ENCODE measurements at places on chromosomes 16 and 17.

GRCh38 chr16:28081391-28081968, 18.0 kb upstream of the GSG1L start:
- no peak for DNase-seq

DNA sequence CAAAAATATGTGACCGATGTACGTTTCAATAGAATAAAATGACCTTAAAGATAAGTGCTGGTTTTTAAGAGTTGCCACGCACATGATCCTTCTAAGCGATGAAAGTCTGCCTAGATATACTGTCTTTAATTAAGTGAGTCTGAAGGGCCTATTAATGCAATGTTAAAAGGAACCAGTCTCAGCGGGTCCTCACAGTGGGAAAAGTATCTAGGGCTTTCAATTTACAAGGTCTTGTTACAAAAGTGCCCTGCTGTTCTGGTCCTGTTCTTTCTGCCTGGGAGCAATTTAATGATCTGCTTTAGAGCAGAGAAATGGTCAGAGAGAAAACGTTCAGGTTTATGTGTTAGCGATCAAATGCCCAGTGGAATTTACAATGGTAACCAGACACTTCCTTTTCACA, 864.0 kb downstream of the KCNJ2 start:
- DNase-seq: no peak

DNA sequence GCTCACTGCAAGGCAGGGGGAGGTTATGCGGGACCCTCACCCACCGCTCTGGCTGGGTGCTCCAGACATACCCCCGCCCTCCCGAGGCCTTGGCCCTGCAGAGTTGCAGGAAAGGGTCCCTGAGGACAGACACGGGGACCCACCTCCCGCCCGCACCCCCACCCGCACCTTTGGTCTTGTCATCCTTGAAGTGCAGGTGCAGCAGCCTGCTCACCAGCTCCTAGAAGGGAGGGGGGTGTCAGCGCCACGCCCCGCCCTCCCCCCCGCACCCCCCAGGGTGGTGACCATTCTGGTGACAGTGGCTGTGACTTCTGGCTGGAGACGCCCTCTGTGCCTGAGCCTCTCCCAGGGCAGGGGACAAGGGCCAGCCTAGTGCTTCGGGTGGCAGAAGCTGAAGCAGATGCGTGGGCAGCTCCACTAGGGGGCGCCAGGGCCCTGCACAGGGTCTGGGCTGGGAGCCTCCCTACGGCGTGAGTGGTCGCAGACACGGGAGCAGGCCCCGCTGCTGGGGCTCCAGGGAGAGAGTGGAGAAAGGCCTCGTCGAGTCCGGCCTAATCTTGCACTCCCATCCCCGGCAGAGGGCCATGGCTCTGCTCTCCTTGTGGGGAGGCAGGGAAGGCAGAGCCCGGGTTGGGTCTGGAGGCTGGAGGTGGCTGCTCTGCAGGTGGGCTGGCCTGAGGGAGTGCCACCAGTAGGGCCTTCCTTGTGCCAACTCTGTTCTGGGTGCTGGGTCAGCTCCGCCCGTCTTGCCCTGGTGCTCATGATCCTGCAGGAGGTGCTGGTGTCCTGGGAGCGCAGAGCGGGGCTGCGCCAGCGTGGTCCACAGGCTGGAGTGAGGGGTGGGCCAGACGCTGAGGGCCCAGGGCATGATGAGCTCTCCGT, 2.7 kb downstream of the CENPX start:
- DNase-seq: peak; percentile 75

DNA sequence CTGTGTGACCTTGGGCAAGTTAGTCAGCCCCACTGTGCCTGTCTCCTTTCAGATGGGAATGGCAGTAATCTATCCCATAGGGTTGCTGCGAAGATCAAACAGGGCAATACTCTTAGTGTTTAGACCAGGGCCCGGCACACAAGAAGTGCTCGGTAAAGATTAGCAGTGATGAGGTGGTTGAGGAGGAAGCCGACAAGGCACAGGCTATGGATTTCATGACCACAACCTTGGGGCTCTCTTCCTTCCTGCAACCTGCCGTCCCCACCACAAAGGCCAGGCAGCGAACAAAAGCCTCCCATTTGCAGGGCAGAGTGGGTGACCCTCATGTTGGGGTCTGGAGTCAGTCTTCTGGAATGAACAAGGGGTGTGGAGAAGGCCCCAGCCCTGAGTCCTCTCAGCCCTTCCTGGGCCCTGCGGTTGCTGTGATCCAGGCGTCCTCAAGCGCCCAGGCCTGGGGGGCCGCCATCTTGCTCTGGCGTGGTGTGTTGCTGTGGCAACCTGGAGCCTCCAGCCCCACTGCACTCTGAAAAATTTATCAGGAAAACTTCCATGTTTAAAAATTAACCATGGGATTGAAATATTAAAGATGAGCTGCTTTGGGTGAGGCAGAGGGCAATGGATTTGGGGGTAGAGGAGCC, 9.8 kb downstream of the ADAM11 start:
- DNase-seq: no peak

DNA sequence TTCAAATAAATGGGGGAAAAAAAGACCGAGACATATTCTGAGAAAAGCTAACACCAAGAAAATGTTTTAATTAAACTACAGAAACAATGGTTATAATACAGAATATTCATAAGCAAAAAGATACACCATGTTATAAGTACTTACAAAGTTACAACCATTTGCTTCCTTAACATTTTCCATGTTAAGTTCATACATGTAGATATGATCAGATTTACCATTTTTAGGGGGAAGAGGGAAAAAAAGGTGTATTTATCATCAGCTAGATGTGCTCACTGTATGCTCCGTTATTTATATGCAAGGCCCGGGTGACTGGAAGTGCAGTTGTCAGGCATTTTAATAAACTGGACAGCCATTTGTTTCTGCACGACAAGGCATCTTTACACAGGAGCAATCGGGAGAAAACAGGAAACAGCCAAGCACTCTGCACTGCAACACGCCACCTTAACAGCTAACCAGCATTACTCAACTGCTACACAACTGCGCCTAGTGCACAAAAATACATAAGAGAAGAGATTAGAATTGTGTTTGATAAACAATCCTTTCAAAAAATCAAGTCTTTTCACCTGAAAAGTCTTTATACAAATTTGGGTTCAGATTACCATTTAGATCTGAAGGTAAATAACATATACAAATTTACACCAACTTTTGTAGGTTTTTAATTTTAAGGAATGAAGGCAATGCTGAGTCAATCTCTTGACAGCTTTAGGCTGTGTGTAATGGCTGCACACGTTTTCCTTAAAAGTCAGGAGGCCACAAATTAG, 2.9 kb downstream of the SRSF2 start:
- no peak for DNase-seq

- no peak for DNase-seq
Observed at GRCh38 chr17:68334393-68334792, 43.1 kb downstream of the ARSG start.

DNA sequence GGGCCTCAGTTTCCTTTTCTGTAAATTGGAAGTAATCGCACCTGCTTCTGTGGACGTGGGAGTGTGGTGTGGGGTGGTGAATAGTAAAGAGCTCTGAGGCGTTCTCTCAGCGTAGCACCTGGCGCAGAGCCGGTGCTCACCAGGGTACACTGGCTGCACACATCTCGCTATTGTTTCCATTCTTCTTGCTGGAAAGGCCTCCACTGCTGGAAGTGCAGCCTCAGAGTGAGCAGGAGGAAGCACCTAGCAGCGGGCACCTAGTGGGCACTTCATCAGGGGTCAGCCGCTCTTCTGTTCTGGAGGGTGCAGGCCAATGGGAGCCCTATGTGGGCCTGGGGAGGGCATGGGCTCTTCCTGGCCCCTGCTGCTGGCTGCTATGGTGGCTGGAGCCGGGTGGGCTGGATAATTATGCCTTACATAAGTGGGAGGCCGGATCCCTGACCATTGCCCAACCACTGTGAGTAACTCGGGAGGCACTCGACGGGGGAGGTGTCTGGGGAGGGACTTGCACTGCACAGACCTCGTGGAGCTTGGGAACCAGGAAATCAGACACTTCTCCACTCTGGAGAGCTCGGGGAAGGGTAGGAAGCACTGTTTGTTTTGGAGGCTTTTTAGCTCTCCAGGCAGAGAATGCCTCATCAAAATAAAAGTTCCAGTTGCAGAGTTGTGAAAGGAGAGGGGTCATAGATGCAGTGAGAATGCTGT, 1.7 kb downstream of the MAP2K3 start:
- DNase-seq: no peak

DNA sequence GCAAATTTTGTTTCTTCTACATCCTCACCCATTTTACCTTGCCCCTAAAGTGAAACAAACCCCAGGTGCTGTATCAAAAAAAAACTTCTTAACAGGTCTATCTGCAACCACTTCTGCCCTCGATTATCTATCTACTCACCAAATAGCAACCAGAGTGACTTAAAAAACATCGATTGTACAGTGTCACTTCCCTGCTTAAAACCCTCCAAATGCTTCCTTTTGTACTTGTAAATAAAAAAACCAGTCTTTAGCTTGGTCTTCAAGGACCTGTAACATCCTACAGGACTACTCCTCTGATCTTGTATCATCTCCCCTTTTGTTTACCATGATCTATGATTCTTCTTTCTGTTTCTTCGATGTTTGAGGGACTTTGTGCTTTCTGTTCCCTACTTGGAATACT, 82.7 kb upstream of the CORO6 start:
- no peak for DNase-seq

DNA sequence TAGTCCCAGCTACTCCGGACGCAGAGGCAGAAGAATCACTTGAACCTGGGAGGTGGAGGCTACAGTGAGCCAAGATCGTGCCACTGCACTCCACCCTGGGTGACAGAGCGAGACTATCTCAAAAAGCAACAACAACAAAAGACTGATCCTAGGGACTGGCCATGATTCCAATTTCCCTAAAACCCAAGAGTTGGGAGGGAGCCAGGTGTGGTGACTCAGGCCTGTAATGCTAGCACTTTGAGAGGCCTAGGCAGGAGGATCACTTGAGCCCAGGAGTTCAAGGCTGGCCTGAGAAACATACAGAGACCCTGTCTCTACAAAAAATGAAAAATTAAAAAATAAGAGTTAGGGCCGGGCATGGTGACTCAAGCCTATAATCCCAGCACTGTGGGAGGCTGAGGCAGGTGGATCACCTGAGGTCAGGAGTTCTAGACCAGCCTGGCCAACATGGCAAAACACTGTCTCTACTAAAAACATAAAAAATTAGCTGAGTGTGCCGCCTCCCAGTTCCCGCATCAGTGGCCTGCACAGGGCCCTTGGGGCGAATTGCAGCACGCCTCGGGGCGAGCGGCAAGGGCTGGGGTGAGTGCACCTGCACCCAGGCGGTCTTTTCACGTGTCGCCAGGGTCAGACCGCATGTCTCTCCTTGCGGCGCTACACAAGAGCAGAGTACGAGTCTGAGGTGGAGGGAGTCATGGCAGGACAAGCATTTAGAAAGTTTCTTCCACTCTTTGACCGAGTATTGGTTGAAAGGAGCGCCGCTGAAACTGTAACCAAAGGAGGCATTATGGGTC, 40.8 kb downstream of the CDH3 start:
- no peak for DNase-seq
